Activated T-cell treated with anti-CD3 and anti-CD28 coated beads, Interleukin-2, amount 50 U/mL, for 72 hours (primary cell): ENCODE measurements at places on chromosomes 7 and 10.

- DNase-seq, result no peak
Measured at GRCh38 chr7:148911626-148912025, 27.5 kb upstream of the EZH2 start.

GRCh38 chr7:98509836-98510235 is 107.2 kb upstream of the NPTX2 start:
- no peak for DNase-seq

GRCh38 chr10:22486431-22486830 is 141.1 kb downstream of the SPAG6 start:
- no peak for DNase-seq

GRCh38 chr7:69018200-69018599 is 580.1 kb upstream of the AUTS2 start:
- no peak for DNase-seq

DNA sequence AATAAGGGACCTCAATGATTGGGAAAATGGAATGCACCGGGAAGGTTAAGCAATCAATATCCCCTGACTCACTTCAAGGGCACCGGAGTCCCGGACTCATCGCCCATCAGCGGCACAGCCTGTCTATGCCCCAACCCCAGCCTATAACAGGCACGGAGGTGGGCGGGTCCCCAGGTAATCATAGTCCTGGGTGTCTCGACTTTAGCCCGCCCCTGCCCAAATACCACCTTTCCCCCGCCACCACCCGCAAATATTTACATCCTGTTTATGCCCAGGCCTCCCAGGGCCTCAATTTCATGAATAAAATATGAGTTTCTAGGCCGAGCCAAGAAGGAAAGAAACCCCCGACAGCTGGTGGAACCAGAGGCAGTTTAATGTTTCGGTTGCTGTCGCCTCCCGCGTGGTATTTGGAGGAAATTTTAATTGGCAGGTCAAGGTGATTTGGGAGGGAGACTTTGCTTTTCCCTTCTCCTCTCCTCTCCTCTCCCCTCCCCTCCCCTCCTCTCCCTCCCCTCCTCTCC is 15.6 kb upstream of the RFC2 start:
- DNase-seq, result peak; percentile 66

DNA sequence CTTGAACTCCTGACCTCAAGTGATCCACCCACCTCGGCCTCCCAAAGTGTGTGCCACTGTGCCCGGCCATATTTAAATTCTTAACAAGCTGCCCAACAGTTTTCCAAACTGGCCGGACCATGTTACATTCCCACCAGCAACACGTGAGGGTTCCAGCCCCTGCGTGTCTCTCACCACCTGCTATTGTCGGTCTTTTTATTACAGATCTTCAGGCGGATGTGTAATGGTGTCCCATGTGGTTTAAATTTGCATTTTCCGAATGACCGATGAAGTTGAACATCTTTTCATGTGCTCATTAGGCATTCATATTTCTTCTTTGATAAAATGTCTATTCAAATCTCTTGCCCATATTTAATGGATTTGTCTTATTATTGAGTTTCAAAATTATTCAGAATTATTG is 11.5 kb downstream of the ELFN1 start:
- no peak for DNase-seq

GRCh38 chr10:100621360-100622205 is 85.8 kb downstream of the HIF1AN start:
- DNase-seq, result peak; percentile 18

- no peak for DNase-seq
Measured at GRCh38 chr10:74835963-74836362, 9.6 kb downstream of the KAT6B start.

DNA sequence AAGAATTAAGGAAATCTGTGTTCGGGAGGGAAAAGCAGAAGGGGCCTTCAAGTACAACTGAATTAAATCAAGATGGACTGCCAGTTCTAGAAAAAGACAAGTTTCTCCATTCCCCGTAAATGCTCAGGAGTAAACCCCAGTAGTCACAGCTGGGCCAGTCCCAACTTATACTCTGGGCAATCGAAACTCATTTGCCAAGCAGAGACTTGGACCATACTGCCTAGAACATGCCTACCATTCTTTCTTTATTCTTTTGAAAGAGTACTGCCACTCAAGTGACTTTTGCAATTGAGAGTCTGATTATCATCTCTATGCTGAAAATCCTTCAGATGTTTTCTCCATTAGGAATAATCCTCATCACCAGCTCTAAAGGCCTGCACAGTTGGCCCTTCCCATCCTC is 21.4 kb downstream of the RPP30 start:
- no peak for DNase-seq

DNA sequence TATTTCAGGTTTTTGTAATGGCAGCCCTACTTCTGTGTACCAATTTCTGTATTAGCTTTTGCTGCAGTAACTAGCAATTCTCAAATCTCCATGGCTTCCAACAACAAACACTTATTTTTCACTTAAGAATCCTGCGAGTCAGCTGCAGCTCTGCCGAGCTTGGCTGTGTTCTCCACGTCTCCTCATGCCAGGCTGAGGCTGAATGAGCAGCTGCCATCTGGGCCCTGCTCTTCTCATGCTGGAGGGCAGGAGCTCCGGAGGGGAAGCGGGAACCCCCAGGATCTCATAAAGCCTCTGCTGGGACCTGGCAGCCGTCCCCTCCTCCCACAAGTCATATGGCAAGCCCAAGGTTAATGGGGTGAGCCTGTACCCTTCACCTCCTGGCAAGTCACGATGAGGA is 591.1 kb downstream of the SDK1 start:
- no peak for DNase-seq

GRCh38 chr10:70328967-70329366 is 45.2 kb upstream of the NPFFR1 start:
- DNase-seq, result no peak

DNA sequence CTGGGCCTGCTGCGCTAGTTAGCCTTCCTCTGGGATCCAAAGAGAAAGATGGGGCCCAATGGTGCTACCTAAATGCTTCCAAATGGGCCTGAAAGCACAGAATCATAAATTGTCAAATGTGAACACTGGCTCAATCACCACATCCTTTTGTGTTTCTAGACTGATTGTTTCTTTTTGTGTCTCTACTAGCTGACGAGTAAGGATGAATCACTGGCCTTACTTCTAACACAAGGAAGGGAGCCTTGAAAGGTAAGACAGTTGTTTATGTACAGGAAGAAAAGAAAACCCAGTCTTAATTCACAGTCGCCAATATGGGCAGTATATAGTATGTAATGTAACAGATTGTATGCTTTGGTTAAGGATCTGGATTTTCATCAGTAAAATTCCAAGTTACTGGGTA is 89.5 kb downstream of the ZNF92 start:
- no peak for DNase-seq

DNA sequence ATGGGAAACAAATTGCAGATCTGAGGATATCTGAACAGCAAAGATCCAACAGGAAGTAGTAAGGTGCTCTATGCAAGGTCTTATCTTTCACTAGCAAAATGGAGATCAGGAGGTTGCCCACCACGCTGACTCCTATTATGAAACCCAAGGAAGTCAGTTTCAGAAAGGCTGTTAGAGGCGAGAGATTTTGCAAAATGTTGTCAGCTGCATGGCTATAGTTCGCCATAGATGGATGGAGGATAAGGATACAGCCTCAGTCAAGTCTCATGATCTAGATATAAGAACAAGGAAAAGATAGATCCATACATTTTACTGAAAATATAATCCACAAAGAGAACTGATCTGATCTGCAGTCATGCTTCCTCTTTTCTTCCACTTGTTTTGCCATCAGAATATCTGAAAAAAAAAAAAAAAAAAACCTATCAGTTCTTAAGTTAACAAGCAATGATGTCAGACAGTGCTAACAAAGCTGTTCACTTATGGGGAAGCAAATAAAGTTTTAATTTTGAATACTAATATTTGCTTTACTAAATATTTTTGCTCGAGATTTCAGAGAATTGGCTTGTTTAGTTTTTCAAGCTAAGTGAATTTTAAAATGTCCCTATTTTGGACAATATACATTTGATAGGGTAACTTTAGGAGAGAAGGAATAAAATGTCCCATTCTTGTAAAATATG is 2.0 kb downstream of the GPR85 start:
- DNase-seq, result no peak

- DNase-seq, result no peak
Measured at GRCh38 chr10:122291739-122292138, 20.6 kb downstream of the BTBD16 start.

GRCh38 chr10:32180390-32181280 is 124.4 kb upstream of the KIF5B start:
- DNase-seq, result no peak

GRCh38 chr7:114941692-114942091 is 19.8 kb downstream of the MDFIC start:
- no peak for DNase-seq

DNA sequence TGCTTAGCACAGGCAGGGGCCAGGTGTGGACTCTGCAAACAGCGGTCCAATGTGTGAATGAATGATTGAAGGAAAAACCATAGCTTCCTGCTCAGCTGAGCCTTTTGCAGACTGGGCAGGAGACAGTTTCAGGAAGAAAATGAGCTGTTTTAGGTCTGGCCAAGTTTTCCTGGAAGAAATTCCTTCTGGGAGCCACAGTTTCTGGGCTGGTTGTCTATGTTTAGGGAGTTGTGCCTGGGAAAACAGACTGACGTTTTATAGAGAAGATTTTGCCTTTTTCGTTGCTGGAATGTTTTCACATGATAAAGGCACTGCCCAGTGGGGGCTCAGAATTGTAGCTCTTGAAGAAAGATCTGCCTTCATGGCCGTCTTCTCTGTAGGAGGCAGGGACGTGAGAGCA is 255.1 kb downstream of the CCSER2 start:
- DNase-seq, result no peak

DNA sequence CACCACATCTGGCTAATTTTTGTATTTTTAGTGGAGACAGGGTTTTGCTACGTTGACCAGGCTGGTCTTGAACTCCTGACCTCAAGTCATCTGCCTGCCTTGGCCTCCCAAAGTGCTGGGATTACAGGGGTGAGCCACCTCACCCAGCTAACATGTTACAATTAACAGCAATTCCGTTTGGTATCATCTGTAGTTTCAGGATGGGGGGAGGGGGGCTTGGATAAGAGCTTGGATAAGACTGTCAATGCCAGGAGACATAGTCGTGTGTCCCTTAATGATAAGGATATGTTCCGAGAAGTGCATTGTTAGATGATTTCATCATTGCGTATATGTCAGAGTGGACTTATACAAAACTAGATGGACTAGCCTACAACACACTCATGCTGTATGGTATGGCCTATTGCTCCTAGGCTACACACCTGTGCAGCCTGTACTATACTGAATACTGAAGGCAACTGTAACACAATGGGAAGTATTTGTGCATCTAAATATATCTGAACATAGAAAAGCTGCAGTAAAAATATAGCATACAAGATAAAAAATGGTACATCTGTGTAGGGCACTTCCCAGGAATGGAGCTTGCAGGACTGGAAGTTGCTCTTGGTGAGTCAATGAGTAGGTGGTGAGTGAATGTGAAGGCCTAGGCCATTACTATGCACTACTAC is 103.9 kb upstream of the TNS3 start:
- DNase-seq, result no peak
